T-helper 17 cell (primary cell): ENCODE measurements at places on chromosomes 4 and X.
A peak's percentile ranks its signal among the peaks of the same experiment; 100 is the strongest.

DNA sequence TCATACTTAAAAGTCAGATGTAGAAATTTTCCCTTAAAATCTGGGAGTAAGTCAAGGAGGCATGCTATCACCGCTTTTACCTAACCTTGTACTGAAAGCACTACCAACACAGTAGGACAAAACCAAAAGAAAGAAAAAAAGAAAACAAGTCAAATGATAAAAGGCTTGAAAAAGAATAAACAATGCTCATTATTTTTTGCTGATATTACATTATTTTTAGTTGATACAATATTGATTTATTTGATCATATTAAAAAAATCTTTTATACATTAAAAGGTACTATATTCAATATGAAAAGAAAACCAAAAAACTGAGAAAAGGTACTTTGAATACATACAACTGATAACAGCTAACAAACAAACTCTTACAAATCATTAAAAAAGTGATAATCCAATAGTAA is 164.3 kb downstream of the FAM13A start:
- no peak for DNase-seq

DNA sequence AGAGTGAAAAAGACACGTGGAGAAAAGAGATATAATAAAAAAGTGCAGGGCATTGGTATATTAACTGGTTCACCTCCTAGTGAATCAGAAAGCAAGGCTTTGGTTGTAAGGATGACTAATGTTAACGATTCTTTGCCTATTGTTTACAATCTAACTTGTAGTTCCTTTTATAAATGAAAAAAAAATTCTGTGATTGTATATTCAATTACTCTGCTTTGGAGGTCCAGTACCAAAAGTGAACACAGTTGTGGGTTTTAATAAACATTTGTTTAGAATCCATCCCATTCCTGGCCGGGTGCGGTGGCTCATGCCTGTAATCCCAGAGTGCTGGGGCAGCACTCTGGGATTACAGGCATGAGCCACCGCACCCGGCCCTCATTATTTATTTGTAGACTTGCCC is 36.9 kb upstream of the PRSS12 start:
- no peak for DNase-seq

GRCh38 chr4:85474818-85475630 is at the start of gene ARHGAP24:
ARHGAP24 (plus strand) TSS chr4:85475150.
- no peak for DNase-seq

GRCh38 chrX:31132821-31133241 is 61.0 kb upstream of the FTHL17 start:
- DNase-seq: no peak

DNA sequence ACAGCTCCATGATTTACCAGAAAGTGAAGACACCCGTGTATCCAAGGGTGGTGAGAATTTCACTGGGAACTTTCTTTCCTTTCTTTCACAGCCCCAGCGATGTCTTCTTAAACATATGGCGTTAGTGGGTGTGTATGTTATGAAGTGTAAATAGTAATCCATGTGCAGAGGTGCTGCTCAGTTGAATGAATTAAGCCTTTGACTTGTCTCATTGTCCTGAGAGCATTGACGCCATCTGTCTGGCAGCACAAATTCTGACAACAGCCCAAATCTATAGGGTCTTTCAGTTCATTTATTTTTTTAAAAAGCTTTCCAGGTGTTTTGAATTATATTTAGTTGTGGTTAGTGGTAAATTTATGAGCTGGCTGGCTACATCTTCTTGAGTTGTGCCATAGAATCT is 69.4 kb downstream of the CLCN5 start:
- no peak for DNase-seq

- no peak for DNase-seq
Observed at GRCh38 chr4:152616804-152617203, 63.0 kb downstream of the TMEM154 start.

- no peak for DNase-seq
Observed at GRCh38 chrX:37472836-37473235, 98.6 kb upstream of the LANCL3 start.

DNA sequence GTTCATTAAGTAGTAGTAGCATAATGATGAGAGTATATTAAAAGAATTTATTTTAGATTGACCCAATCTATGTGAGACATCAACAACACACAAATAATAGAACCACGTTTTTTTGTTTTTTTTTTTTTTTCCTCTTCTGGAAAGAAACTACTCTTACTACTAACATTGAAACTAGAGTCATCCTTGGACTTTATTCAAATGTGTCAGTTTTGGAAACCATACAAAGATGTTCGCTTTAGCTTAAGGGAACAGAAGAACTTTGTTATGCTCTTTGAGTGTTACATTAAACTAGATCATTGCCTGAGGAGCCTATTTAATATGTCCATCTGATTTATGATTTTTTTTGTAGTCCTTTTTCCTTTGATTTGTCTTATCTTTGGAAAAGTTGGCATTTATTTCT is 166.7 kb downstream of the RPA4 start:
- DNase-seq: no peak

DNA sequence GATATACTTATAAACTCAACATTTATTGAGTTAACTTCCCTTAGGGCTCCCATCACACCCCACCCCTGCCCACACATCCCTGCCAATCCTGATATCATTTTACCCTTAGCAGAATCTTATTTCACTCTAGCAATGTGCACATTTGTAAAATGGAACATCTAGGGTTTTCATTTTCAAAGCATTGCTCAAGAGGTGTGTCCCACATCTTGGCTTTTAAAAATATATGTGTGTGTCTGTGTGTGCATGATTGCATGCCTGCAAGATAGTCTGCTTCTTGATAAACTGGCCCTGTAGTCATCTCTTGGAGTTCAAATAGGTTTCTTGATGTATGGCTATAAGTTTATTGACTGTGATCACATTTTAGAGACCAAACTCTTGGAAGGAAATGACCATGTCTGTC is 26.4 kb upstream of the EGF start:
- DNase-seq: no peak

GRCh38 chrX:80181079-80181478 is 166.5 kb downstream of the TBX22 start:
- DNase-seq: no peak

DNA sequence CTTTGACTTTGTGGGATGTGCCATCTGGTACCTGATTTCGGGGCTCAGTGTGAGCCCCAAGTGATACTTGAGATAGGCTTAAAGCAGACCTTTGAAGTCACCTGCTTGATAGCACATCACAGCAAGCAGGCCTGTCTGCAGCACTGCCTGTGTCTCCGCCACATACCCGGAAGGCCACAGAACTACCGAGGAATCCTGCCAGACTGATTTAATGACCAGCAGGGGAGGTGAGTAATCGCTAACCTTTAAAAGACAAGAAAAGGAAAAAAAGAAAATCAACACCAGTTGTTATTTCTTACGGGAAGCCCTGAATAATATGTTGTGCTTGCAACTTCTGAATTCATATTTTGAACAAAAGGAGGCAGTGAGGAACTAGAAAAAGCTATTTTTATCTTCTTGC is 6.8 kb downstream of the PTCHD1 start:
- DNase-seq: no peak

GRCh38 chr4:106329041-106329618 is 12.8 kb downstream of the AIMP1 start:
- no peak for DNase-seq

- peak; percentile 28 for DNase-seq
Observed at GRCh38 chrX:40158036-40158706, 60.4 kb upstream of the BCOR start.

DNA sequence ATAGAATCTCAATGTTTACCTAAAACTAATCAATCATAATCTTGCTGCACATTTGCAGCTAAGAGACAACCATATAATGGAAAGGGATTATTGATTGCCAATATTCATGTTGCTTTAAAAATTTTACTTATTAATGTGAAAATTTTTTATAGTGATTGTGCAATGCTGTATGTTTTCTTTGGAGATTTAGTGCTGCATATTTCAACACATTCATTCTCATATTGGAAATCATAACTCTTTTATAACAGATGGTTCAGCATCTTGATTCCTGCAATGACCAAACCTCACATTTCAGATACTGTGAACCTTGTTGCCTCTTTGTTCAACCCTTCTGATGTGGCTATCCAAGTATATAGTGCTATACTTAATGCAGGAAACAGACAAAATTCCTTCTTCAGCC is 502.6 kb downstream of the C4orf33 start:
- DNase-seq: no peak

DNA sequence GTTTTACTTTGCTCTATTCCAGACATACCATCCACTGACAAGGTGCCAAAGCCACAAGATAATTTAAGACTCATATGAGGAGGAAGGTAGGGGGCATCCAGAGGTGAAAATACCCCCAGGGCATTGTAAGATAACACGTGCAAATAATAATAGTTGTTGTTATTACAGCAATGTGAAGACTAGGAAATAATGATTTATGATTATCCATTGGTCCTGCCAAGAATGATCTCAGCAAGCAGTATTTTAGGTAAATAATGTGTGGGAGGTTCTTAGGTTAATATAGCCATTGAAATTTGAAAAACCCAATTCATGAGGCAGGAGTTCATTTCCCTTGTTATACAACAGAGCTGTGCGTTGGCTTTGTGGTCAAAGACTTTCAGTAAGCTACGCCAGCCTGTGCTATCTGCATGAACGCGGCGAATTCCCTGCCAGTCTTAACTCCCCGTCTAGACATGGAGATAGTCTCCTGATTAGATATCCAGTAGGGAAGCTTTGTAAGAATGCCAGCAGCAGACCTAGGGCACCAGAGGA is 47.2 kb upstream of the MXRA5 start:
- no peak for DNase-seq

GRCh38 chr4:109560687-109561461 is 828 bp downstream of the MCUB start:
- peak; percentile 26 for DNase-seq

DNA sequence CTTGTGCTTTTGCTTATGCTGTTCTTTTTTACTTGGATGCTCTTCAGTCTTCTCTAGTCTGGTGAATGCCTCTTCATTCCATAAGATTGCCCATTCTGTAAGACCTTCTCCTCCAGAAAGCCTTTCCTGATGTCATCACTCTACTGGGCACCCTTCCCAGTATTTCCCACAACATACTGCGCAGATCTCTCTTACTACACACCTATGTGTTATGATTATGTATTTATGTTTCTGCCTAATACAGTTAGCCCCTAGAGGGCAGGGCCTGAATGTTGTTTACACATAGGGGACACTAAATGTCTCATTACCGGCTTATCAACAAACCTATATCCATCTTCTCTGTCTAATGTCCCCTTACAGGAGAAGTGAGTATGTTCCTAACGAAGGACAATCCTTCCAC is 21.1 kb downstream of the AIFM1 start:
- no peak for DNase-seq

- no peak for DNase-seq
Observed at GRCh38 chrX:9456250-9457074, 8.4 kb upstream of the TBL1X start.

DNA sequence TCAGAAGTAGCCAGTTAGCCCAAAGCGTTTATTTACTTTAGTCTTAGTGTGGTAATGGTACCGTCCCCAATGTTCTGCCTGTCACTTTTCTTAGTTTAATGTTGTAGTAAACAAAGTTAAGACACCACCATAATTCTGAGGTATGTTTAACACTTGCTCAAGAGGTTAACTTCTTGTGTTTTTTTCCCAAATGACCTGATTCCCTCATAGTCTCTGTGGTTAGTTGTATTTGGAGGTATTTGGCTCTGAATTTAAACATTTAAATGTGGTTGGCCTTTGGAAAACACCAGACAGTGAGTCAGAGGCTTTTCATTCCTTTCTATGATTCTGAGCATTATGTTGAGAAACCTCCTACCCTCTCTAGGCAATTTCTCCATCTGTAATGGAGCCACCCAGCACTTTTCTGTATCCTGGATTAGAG is 47.9 kb downstream of the CXCL1 start:
- DNase-seq: no peak

DNA sequence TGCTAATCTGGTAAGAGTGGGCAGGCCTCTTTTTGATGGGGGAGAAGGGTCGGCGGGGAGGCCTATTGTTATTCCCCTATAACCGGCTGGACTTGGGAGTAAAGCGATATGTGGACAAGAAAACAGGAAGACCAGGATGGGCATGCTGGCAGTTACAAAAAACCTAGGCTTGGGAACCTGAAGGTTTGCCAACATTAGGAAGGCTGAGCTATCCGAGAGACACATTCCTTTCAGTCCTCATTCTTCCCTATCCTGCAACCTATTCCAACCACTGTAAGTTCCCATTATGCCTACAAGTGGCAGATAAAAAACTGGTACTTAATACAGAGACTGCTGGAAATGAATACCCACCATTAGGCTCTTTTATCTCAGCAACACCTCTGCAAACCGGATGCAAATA is 32.4 kb upstream of the CT47C1 start:
- no peak for DNase-seq

DNA sequence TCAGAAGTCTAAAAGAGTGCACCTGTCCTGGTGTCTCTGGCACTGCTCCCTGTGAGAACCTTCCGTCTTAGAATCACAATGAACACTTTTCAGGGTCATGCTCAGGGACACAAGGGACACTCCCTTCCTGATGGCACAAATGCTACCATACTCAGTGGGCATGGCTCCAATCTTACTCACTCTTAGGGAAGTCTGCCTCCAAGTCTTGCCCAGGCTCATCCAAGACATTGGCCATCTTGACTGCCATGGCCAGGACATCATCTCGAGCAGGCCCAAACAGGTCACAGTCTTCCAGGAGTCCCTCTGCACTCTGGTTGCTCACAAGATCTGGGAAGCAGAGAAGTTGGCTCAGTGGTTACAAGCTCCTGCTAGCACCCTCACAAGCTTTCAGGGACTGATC is 8.8 kb downstream of the ZMYM3 start:
- no peak for DNase-seq

DNA sequence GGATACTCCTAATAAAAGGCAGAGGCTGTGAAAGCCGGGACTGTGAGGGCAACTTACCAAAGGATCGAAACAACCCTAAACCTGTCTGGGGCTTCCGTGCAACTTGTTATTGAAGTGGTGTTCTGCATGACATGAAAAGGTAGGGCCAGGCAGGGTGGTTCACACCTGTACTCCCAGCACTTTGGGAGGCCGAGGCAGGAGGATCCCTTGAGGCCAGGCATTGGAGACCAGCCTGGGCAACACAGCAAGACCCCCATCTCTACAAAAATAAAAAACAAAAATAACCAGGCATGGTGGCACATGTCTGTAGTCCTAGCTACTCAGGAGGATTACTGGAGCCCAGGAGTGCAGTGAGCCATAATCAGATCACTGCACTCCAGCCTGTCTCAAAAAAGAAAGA is 12.3 kb downstream of the CASP3 start:
- no peak for DNase-seq

- DNase-seq: no peak
Observed at GRCh38 chr4:145564540-145564939, 54.6 kb upstream of the MMAA start.

GRCh38 chr4:7513671-7514070 is 78.9 kb upstream of the PSAPL1 start:
- DNase-seq: no peak

- no peak for DNase-seq
Observed at GRCh38 chrX:49197543-49198087, 2.4 kb downstream of the SYP start.

DNA sequence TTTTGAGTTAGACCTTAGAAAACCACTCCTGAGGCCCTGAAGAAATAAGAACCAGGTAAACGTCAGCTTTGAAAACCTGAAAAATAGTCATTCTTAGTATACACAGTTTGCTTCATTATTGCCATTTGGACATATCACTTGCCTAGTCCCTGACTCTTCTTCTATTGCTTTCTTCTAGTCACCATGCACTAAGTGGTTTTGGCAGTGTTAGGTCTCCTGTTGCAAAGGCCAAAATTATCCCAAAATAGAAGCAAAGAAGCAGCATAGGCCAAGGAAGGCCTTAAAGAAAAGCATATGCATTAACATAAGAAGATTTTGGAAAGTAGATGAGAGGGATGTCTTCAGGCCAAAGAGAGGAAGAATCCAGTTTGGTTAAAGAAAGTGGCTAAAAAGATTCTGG is 24.1 kb upstream of the SMPX start:
- DNase-seq: no peak

- no peak for DNase-seq
Observed at GRCh38 chrX:114071412-114071811, 512.5 kb upstream of the HTR2C start.
